ENCODE measurements at places on chromosomes 5 and 9. TPM values are rescaled to one million over a fixed set of nuclear protein-coding genes. Genes with fewer than 3 reads are reported as not detected.
A peak's percentile ranks its signal among the peaks of the same experiment; 100 is the strongest.

- DNase-seq = no peak
- no peaks in the 10 kb centered on the region for H3K27me3 ChIP-seq
- H3K36me3 ChIP-seq = peaks cover 3% of the 10 kb centered on the region
Measured at GRCh38 chr9:36187414-36187813, 3.3 kb upstream of the CLTA start.

Gene CNOT6
- 34.0 TPM for total RNA-seq

DNA sequence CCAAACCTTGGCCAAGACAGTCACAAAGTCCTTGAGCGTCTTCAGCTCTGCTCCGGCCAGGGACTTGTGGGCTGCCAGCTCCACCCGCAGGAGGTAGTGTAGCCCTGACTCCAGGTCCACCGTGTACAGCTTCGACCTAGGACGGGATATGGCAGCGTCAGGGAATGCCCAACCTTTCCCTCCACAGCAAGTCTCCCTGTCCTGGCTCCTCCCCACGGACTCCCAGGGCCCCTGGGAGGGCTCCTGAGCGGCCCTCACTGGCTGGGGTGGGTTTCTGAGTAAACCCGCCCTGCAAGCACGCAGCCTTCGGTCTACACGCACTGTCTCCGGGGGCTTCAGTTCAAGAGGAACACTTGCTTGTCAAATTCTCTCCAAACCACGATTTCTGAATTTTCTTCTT is 13.7 kb upstream of the LHX3 start:
- no peaks in the 10 kb centered on the region for H3K27me3 ChIP-seq
- no peak for DNase-seq
- H3K4me3 ChIP-seq = no peak overlapping the region
- peaks cover 40% of the 10 kb centered on the region for H3K36me3 ChIP-seq
- H3K4me1 ChIP-seq = no peaks in the 10 kb centered on the region
- H3K27ac ChIP-seq = no peak overlapping the region

Gene CCL21
- not detected for total RNA-seq

DNA sequence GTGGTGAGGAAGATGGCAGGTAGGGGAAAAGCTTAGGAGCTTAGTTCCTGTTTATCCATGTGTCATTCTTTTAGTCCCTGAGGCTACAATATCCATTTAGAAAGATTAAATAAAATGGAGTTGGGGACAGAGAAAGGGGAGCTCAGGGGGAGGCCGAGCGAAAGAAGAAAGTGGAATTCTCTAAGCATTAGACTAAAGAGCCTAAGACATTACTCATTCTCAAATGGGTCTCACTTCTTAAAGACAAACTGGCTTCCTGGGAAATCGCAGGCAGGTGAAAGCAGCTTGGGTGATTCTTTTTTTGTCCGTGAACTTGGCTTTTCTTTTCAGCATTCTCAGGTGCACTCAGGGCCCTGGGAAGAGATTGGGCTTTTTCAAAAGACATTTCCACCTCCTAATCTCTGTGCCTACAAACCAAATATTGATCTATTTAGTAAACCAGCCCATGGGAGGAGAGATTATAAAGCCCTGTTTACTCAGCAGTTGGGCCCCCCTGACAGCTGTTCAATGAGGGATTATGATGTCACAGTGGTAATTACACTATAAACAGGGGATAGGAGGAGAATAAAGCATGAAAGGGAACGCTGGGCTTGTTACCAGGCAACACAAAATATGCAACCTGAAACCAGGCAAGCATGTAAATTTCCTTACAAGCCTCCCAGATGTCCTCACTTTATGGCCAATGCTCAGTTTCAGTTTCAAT is 584.0 kb downstream of the ACTL7B start:
- DNase-seq = no peak
- no peak overlapping the region for H3K27ac ChIP-seq
- peaks cover 2% of the 10 kb centered on the region for H3K27me3 ChIP-seq
- no peaks in the 10 kb centered on the region for H3K36me3 ChIP-seq

DNA sequence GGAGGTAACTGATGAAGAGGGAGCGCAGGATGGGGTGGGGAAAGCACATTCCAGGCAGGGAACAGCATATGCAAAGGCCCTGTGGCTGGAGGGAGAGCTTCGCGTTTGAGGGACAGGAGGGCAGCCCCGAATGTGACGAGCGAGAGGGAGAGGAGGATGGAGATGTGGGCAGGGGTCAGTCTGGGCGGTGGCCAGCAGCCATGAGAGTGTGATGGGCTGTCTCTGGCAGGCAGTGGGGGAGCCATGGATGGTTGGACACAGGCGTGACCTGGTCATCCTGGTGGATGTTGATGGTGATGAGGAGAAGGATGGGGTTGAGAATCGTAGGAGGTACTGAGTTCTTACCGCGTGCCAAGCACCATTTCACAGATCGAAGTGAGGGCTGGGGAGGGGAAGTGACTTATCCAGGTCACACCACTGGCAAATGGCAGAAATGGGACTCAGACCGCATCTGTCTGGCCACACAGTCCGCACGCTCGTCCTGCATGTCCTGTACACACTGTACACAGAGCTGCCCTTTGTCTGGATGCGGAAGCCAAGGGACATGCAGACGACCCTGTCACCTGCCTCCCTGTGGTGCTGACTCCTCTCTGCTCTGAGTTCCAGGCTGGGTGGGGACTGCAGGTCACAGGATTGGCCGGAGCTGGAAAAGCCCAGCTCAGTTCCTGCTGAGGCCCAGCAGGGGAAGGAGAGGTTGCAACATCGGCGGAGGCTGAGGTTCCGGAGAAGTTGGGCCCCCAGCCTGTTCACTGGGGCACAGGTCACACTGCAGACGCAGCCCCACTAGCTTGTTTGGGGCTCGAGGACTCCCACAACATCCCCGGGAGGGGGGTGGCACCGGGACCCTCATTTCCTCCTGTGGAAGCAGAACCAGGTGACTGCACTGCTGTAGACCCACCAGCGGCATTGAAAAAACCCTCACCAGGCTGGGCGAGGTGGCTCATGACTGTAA is 165.6 kb upstream of the IER5L start:
- no peaks in the 10 kb centered on the region for H3K27me3 ChIP-seq
- H3K4me1 ChIP-seq = peaks cover 3% of the 10 kb centered on the region
- H3K27ac ChIP-seq = no peak overlapping the region
- H3K4me3 ChIP-seq = no peak overlapping the region
- no peaks in the 10 kb centered on the region for H3K36me3 ChIP-seq

GRCh38 chr5:74424162-74424868 is 216.2 kb downstream of the ENC1 start:
- no peaks in the 10 kb centered on the region for H3K4me1 ChIP-seq
- H3K27me3 ChIP-seq = peaks cover 17% of the 10 kb centered on the region
- no peaks in the 10 kb centered on the region for H3K36me3 ChIP-seq

GRCh38 chr9:91282292-91282691 is 79.4 kb downstream of the AUH start:
- H3K27ac ChIP-seq = no peak overlapping the region
- no peaks in the 10 kb centered on the region for H3K27me3 ChIP-seq
- no peak overlapping the region for H3K4me3 ChIP-seq
- no peak for DNase-seq
- peaks cover 17% of the 10 kb centered on the region for H3K36me3 ChIP-seq
- H3K4me1 ChIP-seq = peaks cover 14% of the 10 kb centered on the region

Gene ARHGAP26
- 17.0 TPM for total RNA-seq

DNA sequence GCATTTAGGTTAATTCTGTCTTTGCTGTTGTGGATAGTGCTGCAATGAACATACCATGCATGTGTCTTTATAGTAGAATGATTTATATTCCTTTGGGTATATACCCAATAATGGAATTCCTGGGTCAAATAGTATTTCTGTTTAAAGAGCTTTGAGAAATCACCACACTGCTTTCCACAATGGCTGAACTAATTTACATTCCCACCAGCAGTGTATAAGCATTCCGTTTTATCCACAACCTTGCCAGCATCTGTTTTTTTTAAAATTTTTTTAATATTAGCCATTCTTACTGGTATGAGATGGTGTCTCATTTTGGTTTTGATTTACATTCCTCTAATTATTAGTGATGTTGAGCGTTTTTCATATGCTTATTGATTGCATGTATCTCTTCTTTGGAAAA is 15.5 kb upstream of the TARS1 start:
- no peaks in the 10 kb centered on the region for H3K36me3 ChIP-seq
- H3K4me1 ChIP-seq = no peaks in the 10 kb centered on the region

DNA sequence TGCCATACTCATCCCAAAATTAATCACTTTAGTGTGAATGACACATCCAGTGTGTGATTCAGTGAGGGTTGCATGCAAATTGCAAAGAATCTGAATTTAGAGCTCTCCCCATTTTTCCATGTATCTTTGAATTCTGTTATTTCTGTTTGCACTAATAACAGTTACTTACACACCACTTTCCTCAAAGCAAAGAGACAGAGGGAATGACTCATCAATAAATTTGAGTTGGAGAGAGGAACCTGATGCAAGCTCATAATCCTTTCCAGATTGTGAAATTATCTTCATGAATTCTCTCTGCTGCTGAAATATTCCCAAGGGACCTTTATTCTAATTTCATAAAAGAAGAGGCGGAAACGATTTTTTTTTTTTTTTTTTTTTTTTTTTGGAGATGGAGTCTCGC is 204.8 kb downstream of the CDH9 start:
- H3K36me3 ChIP-seq = no peaks in the 10 kb centered on the region
- no peak for DNase-seq
- H3K4me1 ChIP-seq = no peaks in the 10 kb centered on the region
- H3K27me3 ChIP-seq = no peaks in the 10 kb centered on the region
- H3K27ac ChIP-seq = no peak overlapping the region
- H3K4me3 ChIP-seq = no peak overlapping the region

GRCh38 chr5:45355189-45355992 is 340.8 kb downstream of the HCN1 start:
- no peak overlapping the region for H3K4me3 ChIP-seq
- no peaks in the 10 kb centered on the region for H3K36me3 ChIP-seq
- no peaks in the 10 kb centered on the region for H3K4me1 ChIP-seq
- H3K27ac ChIP-seq = no peak overlapping the region
- no peak for DNase-seq

GRCh38 chr9:125361837-125362531 is 100.4 kb downstream of the GAPVD1 start:
- no peaks in the 10 kb centered on the region for H3K27me3 ChIP-seq
- peak; percentile 42 for DNase-seq
- H3K4me1 ChIP-seq = peaks cover 17% of the 10 kb centered on the region
- peaks cover 20% of the 10 kb centered on the region for H3K36me3 ChIP-seq
- no peak overlapping the region for H3K4me3 ChIP-seq

DNA sequence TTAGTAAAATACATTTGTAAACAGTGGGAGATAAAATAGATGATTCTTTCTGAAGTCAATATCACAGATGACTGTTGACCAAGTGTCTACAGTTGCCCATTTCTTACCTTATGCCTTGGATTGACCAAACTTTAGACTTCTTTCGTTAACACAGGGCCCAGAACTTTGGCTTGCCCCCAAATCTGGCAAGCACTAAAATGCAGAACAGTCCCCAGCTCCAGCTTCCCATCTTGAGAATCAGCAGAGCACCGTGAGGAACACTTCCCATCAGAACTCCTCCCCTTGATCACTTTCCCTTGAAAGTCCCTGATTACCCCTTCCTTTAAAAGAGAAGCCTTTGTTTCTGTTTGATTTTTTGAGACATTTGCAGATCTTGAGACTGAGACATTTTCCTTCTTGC is 1039.9 kb downstream of the TLE1 start:
- no peak for DNase-seq
- H3K27me3 ChIP-seq = no peaks in the 10 kb centered on the region
- H3K36me3 ChIP-seq = no peaks in the 10 kb centered on the region
- H3K4me1 ChIP-seq = no peaks in the 10 kb centered on the region
- H3K4me3 ChIP-seq = no peak overlapping the region

DNA sequence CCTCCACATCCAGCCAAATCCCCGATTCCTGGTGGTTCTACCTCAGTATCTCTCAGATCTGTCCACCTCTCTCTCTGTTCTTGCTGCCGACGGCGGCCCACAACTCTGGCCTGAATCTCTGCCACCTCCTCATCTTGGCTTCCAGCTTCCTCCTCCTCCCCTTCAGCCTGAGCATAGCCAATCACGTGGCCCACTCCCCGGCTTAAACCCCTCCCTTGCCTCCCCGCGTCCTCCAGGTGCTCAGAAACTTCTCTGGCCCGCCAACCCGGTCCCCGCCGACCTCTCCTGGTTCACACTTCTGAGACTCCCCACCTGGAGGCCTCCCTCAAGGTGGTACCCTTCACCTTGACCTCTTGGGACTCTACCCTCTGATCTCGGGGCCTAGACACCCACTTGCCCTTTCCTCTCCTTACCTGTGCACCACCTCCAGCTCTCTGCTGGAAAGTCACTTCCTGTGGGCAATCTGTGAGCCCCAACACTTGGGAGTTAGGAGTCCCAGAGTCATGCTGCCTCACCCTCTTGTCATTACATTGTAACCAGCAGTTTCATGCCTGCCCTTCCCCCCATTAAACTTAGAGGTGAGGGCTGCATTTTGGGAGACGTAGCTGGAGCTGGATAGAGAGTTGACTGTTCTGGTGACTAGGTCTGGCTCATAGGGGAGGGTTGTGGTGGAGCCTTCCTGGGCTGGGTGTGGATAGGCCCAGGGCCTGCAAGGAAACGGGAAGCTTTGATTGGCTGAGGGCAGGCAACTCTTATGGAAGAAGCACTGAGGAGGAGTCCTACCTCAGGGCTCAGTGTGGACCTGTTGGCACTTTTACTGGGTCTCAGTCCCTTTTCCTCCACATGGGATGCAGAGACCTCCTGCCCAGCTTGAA is 4.5 kb upstream of the SET start:
- H3K4me3 ChIP-seq = peak overlapping the region; percentile 97
- H3K36me3 ChIP-seq = peaks cover 6% of the 10 kb centered on the region
- H3K4me1 ChIP-seq = peaks cover 48% of the 10 kb centered on the region
- H3K27ac ChIP-seq = peak overlapping the region; percentile 96
- H3K27me3 ChIP-seq = no peaks in the 10 kb centered on the region

DNA sequence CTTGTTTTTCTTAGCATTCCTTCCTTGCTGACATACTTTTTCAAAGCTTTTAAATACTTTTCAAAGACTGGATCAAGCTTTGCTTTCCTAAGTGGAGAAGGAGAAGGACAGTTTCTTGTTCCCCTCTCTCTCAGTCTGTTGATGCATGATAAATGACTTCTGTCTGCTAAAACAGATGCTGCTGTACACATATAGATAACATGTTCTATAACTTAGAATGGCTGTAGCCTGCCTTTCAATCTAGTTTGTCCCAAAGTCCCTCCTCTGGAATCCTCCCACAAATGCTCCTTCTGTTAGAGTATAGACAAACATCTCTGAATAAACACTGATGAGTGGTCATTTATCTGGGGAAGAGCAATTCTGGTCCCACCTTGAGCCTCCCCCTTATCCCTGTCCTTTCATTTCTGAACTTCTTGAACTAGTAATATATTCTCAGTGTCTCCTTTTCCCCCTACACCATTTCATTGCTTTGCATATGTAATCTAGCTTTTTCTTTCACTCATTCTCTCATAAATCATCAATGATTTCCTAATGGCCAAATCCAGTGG is 5.4 kb upstream of the HEMGN start:
- DNase-seq = no peak
- peaks cover 4% of the 10 kb centered on the region for H3K4me1 ChIP-seq
- no peaks in the 10 kb centered on the region for H3K36me3 ChIP-seq

- H3K4me1 ChIP-seq = no peaks in the 10 kb centered on the region
- no peak overlapping the region for H3K27ac ChIP-seq
- H3K27me3 ChIP-seq = peaks cover 28% of the 10 kb centered on the region
- no peak for DNase-seq
- no peak overlapping the region for H3K4me3 ChIP-seq
Measured at GRCh38 chr5:178583279-178583678, 6.9 kb downstream of the COL23A1 start.

- H3K36me3 ChIP-seq = no peaks in the 10 kb centered on the region
- H3K27me3 ChIP-seq = no peaks in the 10 kb centered on the region
- no peak overlapping the region for H3K4me3 ChIP-seq
- no peak overlapping the region for H3K27ac ChIP-seq
Measured at GRCh38 chr9:127183814-127184582, 61.6 kb upstream of the ANGPTL2 start.

- H3K27ac ChIP-seq = no peak overlapping the region
- H3K27me3 ChIP-seq = no peaks in the 10 kb centered on the region
- no peak overlapping the region for H3K4me3 ChIP-seq
Measured at GRCh38 chr5:96812851-96813250, 5.1 kb upstream of the ERAP1 start.

- H3K27ac ChIP-seq = no peak overlapping the region
- no peak for DNase-seq
- no peaks in the 10 kb centered on the region for H3K36me3 ChIP-seq
Measured at GRCh38 chr5:172929371-172929838, 29.8 kb upstream of the RPL26L1 start.

Gene CNTLN
- total RNA-seq = 0.10 TPM
